ENCODE measurements at places on chromosomes 7 and 10.

DNA sequence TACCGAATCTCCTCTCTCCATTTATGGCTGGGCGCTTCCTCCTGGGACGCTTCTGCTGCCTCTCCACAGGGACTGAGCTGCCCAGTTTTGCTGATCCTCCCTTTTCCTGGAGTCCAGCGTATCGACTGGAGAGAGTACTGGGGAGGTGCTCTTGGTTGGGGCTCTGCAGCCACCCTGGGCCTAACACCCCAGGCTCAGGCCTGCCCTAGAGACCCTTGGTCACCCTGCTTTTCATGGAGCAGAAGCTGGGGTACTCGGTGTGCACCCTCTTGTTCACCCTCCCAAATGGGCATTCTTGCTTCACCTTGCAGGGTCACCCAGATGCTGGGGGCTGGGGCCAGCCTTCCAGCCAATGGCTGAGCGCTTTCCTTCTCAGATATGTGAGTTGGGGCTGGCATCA, 88.8 kb upstream of the RET start:
- no peak for DNase-seq

DNA sequence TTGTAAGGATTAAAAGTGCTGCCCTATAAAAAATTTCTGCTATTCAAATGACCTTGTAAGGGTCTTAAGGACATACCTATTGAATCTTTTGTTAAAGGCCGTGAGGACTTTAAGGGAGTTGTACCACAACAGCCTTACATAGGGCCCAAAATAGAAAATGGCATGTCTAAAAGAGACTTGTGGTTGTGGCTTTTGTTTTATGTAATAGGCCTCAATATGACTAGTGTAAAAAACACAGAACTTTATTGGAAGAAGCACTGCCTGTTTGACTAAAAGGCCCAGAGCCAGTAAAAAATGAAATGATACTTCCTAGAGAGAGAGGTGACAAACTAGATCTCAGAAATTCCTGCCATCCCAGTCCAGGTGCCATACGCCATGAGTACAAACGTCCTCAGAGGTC, 286.6 kb downstream of the SEMA3D start:
- no peak for DNase-seq

GRCh38 chr10:45439873-45440272, 65.9 kb downstream of the ALOX5 start:
- DNase-seq, result no peak

DNA sequence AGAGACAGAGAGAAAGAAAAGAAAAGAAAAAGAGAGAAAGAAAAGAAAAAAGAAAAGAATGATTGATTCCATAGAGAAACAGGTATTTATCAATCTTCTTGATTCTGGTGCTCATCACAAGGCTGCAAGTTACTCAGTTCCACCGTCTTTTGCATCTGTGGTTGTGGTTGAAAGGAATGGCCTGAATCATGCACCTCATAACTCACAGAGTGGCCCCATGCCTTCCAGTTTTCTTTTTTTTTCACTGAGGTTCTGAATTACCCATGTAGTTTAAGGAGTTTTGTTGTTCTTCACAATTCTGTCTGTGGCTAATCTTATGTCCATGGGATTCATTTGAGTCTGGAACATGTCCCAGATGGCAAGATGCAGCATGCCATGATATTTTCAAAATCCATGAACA, 156.0 kb downstream of the ZNF33B start:
- DNase-seq, result no peak

DNA sequence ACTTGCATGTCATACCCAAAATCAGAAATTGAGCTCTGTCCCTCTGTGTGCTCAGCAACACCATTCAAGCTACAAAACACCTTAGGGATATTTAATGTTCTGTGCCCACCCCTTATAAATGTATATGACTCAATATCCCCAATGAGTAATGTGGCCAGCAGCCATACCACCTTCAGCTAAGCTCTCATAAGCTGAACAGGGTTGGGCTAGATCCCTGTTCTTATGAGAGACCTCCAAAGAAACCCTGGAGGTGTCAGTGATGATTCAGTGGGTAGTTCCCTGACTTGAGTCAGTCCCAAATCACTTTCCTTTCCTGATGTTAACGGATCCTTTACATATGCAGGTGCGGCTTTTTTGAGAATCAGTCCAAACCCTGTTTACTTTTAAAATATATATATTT, 253.8 kb downstream of the CREB5 start:
- DNase-seq, result no peak

GRCh38 chr7:75711656-75712514, 26.9 kb downstream of the HIP1 start:
- no peak for DNase-seq

GRCh38 chr10:5890452-5890915, 441 bp downstream of the FBH1 start:
- DNase-seq, result no peak

DNA sequence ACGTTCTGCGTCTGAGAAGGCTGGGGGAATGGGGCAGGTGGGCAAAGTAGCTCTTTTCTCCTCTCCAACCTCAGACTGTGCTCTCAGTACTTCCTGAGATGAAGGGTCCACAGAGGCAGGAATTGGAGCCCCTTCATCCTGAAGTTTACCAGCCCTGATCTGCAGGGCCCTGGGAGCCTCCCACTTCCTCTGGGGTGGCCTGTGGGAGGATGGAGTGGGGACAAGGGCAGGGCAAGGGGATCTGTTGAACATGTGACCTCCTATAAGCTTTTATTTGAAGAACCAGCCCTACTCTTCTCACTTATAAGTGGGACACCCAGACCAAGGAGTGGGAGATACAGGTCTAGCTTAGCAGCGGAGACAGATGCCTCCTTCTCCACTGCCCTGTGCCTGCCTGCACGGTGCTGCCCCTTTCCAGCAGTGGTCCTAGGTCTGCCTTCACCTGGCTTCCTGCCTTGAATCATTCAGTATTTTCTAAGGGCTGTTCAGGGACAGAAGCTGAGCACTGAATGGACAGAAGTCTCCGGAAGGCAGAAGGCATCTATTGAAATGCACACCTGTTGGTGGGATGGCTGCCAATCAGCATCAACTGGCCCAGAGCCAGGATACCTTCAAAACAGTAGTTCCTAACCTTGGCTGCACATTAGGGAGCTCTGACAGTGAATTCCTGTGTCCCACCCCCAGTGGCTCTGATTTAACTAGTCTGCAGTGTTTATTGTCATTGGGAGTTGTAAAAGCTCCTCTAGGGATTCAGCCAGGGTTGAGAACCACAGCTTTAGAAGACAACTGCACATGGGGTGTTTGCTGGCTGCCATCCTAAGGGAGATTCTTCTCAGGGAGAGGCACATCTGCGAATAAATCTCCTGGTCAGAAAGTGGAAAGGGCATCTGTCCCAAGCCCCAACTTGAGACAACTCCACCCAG, 2.7 kb upstream of the ARHGAP22 start:
- no peak for DNase-seq

DNA sequence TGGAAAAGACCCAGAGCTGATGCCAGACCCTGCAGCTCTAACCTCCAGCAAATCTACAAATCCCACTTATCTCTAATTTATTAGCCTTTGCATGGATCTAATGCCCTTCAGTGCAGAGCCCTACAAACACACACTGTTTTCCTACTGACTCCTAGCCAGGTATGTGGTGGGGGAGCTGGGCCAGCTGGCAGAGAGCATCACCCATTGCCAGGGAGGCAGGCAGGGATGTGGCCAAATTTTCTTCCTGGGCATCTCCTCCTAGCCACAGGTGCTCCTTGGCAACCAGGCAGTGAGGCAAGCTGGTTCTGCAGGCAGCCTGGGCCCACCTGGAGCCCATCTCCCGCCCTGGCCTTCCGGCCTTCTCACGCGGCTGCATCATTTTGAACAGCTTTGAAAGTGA, 55.9 kb upstream of the EMX2 start:
- no peak for DNase-seq

DNA sequence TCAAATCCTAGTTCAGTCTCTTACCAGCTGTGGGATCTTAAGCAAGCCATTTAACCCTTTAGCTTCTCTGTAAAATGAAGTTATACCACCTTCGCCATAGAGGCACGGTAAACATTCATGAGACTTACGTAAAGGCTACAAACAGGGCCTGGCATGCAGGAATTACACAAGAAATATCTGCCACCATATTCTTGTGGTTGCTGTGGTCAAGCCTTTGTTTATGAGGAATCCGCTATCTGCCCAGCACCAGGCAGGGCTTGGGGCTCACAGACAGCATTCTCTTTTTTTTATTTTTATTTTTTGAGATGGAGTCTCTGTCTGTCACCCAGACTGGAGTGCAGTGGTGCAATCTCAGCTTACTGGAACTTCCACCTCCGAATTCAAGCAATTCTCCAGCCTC, 9.9 kb downstream of the AIFM2 start:
- DNase-seq, result no peak

DNA sequence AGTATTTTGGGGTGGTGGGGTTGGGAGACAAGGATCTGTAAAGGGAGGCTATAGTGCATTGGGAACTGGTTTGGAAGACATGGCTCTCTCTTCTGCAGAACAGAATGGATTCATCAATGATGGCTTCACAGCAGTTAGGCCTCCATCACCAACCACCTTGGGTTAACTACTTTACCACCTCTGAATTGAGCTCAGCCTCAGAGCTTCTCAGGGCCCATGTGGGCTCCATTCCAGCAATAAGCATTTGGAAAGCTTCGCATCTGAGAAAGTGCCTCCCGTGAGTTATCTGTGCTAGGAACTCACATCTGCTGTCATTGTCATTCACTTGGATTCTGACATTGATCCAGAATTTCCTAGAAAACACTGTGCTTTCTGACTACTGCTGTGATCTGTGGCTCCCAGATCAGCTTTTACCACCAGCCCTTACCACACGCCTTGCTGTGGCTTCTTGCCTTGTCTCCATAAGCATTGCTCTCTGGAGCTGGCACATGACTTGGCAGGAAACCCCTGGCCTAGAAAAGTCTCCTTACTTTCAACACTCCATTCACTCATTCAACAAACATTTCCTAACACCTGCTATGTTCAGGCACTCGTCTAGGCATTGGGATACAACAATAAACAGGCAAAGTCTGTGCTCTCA, 70.7 kb upstream of the ADO start:
- no peak for DNase-seq

- DNase-seq, result no peak
These were observed 23.3 kb downstream of the SLC13A4 start for GRCh38 chr7:135704698-135705097.

- DNase-seq, result peak; percentile 33
These were observed 864 bp downstream of the PSTK start for GRCh38 chr10:122981066-122981464.

DNA sequence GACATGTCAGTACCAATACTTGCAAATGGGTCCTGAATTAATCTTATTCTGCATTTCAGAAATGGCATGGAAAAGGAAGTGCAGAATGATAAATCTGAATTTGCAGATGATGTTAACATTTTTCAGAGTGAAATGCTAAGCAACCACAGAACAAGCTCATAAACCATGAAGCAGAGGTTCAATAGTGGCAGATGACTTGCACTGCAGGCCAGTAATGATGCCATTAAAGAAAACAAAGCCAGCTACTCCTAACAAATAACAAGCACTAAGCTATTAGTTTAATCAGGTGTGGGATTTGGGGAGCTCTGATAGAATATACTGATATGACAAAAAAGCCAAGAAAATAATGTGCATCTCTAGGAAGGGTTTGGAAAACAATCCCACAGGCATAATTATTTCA, 85.4 kb downstream of the FAM13C start:
- DNase-seq, result no peak

- no peak for DNase-seq
These were observed 17.7 kb upstream of the ZMIZ1 start for GRCh38 chr10:79050896-79051555.

DNA sequence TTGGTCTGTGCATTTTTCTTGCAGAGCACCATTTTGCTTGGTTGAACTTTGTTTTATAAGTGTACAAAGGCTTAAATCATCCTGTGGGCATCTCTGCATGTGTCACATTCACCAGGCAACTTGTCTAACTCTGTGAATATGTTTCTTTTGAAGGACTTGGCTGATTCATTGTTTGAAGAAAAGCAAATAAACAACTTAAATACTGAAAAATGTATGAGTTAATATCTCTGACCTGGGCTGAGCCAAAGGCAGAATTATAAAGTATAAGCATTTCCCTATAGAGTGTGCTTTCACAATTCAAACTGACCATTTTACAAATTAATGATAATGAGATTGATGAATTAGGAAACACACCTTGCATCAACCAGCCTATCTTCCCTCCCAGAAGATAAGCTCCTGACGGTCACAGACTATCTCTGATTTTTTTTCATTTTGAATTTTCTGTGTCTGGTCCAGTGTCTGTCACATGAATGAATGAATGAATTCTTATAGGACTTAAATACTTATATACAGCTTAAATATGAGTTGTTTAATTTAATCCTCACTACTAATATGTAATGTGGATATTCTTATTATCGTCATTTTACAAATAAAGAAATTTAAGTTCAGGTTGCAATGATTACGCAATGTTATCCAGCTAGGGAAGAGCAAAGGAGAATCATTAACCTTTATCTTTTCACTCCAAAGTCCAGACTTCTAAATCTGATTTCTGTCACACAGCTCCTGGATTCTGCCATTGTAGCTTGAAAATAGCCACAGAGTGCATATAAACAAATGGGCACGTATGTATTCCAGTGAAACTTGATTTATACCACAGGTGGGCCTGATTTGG, 182.0 kb upstream of the PHYHIPL start:
- no peak for DNase-seq

DNA sequence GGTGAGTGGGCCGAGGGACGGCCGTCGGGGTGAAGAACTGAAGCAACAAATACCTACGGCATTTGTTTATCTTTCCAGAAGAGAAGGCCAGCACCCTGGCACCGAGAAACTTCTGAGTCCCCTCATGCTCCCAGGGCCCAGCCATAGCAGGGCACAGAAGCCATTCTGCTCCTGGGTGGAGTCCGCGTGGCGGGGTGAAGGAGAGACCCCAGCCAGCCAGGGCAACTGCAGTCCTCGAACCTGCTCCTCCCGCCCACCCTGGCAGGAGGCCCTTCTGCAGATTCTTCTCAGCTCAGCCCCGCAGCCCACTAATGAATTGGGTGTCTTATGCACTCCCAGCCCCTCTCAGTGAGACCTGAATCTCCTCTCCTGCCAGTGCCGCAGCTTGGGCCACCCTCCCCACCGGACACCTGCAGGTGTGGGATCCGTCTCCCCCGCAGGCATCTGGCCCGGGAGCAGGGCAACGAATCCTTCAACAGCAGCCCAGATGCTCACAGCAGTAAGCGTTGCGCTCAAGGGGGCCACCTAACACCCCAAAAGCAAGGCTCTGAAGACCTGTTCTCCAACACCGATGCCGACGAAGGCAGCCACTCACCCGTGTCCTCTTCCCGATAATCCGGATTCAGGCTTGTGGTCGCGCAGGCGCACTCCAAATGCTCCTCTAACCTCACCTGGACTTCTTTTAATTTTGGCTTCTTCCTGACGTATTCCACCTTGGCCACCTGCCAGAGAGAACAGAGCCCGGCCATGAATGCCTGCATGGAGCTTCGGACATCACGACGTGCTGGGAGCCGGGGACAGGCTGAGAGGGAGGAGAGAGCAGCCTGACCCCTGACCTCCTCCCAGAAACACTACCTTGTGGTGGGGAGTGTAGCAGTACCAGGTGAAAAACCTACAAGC, 18.9 kb downstream of the PDGFA start:
- DNase-seq, result no peak

GRCh38 chr7:41695661-41696322, 7.1 kb downstream of the INHBA start:
- DNase-seq, result no peak

- no peak for DNase-seq
These were observed 9.3 kb downstream of the LIPA start for GRCh38 chr10:89242345-89242684.
